Spleen (tissue), 13 donors: ENCODE measurements at places on chromosomes 2 and 18. TPM values are rescaled to one million over a fixed set of nuclear protein-coding genes. Genes with fewer than 3 reads are reported as not detected.
A peak's percentile ranks its signal among the peaks of the same experiment; 100 is the strongest.

Gene ARHGAP15
- total RNA-seq: 99.0 TPM

Gene HES6
- 11.3 TPM for total RNA-seq

DNA sequence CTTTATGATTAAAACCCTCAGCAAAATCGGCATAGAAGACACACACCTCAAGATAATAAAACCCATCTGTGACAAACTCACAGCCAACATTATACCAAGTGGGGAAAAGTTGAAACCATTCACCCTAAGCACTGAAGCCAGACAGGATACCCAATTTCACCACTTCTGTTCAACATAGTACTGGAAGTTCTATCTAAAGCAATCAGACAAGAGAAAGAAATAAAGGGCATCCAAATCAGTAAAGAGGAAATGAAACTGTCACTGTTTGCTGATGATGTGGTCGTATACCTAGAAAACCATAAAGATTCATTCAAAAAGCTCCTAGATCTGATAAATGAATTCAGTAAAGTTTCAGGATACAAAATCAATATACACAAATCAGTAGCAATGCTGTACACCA is 16.4 kb upstream of the RPRD1A start:
- no peaks in the 10 kb centered on the region for H3K36me3 ChIP-seq
- no peak for DNase-seq
- no peak overlapping the region for H3K4me3 ChIP-seq
- H3K27me3 ChIP-seq: no peaks in the 10 kb centered on the region
- H3K27ac ChIP-seq: no peak overlapping the region

- no peak overlapping the region for H3K27ac ChIP-seq
- H3K36me3 ChIP-seq: no peaks in the 10 kb centered on the region
- DNase-seq: no peak
Measured at GRCh38 chr2:195168369-195168768, 488.7 kb upstream of the SLC39A10 start.

Gene ZSWIM2
- total RNA-seq: not detected

Gene AGPS
- total RNA-seq: 29.5 TPM

Gene RNF152
- total RNA-seq: 7.1 TPM

DNA sequence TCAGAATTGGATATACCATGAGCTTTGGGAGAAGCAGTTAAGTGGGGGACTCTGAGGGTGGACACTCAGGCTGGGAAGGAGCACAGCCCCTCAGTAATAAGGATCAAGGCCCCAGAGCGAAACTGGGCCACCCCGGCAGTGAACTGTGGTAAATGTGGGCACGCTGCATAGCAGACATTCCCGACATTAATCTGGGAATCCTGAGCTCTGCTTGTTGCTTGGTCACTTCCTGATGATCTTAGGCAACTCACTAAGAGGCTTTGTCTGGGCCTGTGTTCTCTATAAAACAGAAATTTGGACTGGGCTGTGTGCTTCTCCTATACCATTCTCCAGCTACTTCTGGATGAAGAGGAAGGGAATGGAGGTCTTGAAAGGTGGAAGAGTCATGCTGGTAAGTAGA is 4.8 kb downstream of the TGFBRAP1 start:
- peak overlapping the region; percentile 46 for H3K27ac ChIP-seq
- no peak for DNase-seq
- no peaks in the 10 kb centered on the region for H3K36me3 ChIP-seq
- no peak overlapping the region for H3K4me3 ChIP-seq
- H3K27me3 ChIP-seq: no peaks in the 10 kb centered on the region

Gene FIGN
- 14.2 TPM for total RNA-seq

DNA sequence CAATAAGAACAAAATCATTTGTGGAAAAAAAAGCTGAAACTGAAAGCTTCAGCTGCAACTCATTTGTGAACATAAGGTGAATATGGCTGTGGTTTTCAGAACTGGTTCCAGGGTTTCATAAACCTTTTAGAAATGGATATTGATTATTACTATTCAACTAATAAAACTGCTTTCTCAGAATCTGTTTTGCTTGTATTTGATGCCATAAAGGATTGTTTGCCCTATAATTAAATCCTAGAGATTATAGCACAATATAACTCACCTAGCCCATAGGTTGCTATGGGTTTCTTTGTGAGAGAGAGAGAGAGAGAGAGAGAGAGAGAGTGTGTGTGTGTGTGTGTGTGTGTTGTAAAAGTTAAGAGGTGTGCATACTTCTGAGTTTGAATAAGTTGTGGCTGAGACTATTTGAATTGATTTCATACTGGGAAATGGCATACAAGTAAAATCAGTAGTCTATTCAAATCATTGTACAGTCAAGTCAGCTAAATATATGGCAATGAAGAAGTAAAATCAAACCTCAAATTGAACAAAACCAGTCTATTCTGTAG is 339.2 kb downstream of the ARHGAP15 start:
- H3K4me1 ChIP-seq: no peaks in the 10 kb centered on the region
- no peak overlapping the region for H3K27ac ChIP-seq
- DNase-seq: no peak
- no peak overlapping the region for H3K4me3 ChIP-seq

DNA sequence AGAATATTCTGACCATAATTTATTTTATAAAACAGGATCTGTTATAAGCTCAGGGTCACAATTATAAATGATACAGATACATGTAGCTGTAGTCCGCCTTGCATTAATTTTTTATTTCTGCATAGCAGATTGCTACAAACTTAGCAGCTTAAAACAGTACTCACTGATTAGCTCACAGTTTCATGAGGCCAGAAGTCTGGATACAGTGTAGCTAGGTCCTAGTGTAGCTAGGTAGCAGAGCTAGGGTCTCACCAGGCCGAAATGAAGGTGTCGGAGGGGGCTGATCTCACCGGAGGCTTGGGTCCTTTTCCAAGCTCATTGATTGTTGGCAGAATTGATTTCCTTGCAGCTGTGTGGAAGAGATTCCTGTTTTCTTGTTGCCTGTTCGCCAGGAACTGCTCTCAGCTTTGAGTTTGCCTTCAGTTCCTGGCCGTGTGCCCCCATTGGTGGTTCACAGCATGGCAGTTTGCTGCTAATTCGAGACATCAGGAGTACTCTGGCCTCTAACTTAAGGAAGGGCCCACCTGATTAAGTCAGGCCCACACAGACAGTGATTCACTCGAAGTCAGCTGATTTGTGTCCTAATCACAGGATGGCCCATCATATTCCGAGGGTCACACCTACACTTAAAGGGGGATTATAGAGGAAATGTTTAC is 18.4 kb downstream of the NAPG start:
- no peak for DNase-seq
- no peaks in the 10 kb centered on the region for H3K4me1 ChIP-seq
- no peaks in the 10 kb centered on the region for H3K27me3 ChIP-seq
- no peak overlapping the region for H3K27ac ChIP-seq

DNA sequence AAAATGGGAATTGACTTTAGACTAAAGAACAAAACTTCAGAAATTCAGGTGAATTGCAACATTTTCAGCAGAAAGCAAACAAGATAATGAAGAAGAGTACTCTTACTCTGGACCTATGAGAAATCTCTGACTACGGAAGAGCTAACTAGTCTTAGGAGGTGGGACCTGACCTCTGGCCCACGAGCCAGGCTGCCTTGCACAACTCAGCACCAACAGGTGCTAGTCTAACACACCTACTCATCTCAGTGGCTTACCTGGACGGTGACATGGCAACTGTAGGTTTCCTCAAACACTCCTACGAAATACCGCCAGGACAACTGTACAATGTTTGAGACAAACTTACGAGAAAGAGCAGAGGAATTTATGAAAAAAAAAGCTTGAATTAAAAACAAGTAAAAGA is 3.1 kb upstream of the DSC3 start:
- peaks cover 9% of the 10 kb centered on the region for H3K4me1 ChIP-seq
- no peak for DNase-seq
- no peak overlapping the region for H3K27ac ChIP-seq
- H3K36me3 ChIP-seq: no peaks in the 10 kb centered on the region

Gene GMCL1
- total RNA-seq: 13.2 TPM

Gene MIB1
- 33.3 TPM for total RNA-seq

DNA sequence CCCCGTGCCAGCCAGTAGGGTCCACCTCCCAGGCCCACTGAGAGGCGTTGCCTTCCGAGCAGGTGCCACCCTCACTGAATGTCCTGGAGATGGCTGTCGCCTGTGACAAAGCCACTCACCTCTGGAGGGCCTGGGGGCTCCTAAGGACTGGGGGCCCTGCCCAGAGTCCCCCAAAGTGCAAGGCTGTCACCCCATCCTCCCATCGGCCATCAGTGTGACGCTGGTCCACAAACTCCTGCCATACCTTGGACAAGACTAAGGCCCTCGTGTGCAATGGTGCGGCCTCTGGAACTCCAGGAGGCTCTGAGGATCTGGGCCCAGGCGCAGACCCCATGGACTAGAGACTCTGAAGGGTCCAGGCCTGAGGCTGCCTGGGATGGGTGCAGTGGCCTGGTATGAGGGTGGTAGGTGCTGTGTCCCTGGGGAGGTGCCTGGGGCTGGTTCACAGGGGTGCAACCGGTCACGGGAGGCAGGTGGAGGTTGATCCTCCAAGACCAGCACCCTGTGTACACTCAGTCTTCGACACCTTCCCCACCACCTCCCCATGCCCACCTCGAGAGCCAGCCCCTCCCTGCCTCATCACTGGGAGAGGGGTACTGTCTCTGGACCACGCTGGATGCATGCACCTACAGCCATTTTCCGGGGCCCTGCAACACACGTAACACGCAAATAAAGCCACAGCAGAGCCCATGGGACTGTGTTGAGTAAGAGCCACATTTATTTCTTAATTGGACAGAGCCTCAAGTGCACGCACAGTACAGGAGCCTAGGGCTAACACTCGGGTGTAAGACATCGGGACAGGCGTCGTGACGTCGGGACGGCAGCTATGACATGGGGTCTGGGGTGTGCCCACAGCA is 21.6 kb downstream of the AQP12A start:
- H3K27ac ChIP-seq: no peak overlapping the region
- no peak overlapping the region for H3K4me3 ChIP-seq
- H3K27me3 ChIP-seq: no peaks in the 10 kb centered on the region
- no peaks in the 10 kb centered on the region for H3K36me3 ChIP-seq

DNA sequence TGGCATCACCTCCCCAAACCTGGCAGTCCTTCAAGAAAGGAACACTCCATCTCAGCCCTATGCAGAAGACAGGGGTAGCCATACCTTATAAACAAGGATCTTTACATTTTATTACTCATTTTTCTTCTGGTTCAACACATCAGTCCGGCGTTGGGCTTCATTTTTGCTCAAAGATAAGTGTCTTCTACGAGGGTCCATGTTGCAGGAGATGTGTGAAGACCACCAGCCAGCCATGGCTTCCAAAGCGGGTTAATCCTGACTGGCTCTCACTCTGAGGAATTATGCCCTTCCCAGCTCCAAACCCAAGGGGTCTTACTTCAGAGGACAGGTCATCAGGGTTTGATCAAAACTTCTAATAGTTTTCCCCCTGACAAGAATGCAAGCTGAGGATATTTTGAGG is 23.9 kb upstream of the GNAL start:
- H3K27ac ChIP-seq: no peak overlapping the region
- no peak for DNase-seq
- no peaks in the 10 kb centered on the region for H3K4me1 ChIP-seq
- H3K27me3 ChIP-seq: no peaks in the 10 kb centered on the region
- no peak overlapping the region for H3K4me3 ChIP-seq
- H3K36me3 ChIP-seq: no peaks in the 10 kb centered on the region

Gene ANKRD36
- 67.0 TPM for total RNA-seq

GRCh38 chr2:112768432-112768831 is 4.0 kb upstream of the CKAP2L start:
- H3K4me3 ChIP-seq: no peak overlapping the region
- H3K27ac ChIP-seq: peak overlapping the region; percentile 72
- no peaks in the 10 kb centered on the region for H3K36me3 ChIP-seq
- H3K4me1 ChIP-seq: peaks cover 5% of the 10 kb centered on the region
- no peak for DNase-seq

DNA sequence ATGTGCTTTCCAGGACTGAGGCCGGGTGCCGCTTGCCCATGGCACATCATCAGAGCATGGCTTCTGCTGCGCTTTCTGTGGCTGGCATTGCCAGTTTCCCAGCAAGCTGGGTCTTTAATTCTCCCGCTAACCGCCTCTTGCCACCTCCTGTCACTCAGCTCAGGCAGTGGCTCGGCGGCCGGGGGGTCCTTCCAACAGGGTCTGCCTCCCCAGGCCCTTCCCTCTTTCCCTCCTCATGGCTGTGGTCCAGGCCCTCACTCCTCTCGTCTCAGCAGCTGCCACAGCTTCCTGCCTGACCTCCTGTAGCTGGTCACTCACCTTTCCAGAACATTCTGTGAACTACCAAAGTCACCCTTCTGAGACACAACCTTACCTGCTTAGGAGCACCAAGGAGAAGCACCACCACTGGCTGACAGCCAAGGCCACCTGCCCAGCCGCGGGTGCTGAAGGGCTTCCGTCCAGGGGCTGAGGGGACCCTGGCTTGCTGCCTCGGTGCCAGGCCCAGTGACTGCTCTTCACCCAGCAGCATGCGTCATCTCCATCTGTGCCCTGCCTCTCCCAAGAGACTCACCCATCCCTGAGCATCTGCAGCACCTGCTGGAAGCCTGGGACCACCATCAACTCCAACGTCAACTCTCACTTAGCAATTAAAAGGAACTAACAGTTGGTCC is 22.6 kb downstream of the CHMP1B start:
- H3K4me1 ChIP-seq: no peaks in the 10 kb centered on the region
- no peaks in the 10 kb centered on the region for H3K27me3 ChIP-seq
- peaks cover 19% of the 10 kb centered on the region for H3K36me3 ChIP-seq
- no peak overlapping the region for H3K4me3 ChIP-seq

Gene CXCR1
- 102 TPM for total RNA-seq

Gene ELMOD3
- total RNA-seq: 22.3 TPM

Gene PROM2
- 4.9 TPM for total RNA-seq

DNA sequence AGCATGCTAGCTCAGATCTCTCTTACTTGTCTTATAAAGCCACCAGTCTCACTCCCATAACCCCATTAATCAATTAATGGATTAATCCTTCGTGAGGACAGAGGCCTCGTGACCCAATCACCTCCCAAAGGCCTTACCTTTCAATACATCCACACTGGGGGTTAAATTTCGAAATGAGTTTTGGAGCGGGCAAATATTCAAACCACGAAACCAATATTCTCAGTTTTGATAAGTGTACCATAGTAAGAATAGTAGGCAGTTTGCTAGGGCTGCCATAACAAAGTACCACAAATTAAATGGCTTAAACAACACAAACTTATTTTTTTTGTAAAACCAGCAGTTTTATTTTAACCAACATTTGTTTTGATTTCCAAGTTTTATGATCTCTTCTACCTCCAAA is 15.2 kb downstream of the HIBCH start:
- no peak for DNase-seq
- no peak overlapping the region for H3K27ac ChIP-seq
- H3K27me3 ChIP-seq: no peaks in the 10 kb centered on the region
- no peak overlapping the region for H3K4me3 ChIP-seq
- H3K36me3 ChIP-seq: no peaks in the 10 kb centered on the region

DNA sequence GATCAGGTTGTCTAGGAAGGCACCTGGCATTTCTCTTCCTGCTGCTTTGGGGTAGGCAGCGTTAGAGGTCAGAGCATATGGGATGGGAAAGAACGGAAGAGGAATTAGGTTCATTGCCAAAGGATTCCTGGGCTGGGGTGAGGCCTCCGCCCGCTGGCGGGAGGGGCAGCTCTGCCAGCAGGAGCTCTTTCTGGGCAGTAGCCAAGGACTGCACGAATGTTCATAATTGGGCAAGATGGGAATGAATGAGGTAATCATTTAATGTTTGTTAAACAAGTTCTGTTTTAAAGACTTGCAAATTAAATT is 253.9 kb downstream of the AGAP1 start:
- H3K27me3 ChIP-seq: no peaks in the 10 kb centered on the region
- H3K27ac ChIP-seq: no peak overlapping the region
- H3K4me1 ChIP-seq: peaks cover 8% of the 10 kb centered on the region
- H3K36me3 ChIP-seq: no peaks in the 10 kb centered on the region
- DNase-seq: no peak

Gene ELOA2
- not detected for total RNA-seq

GRCh38 chr2:196113061-196113974 is 44.7 kb upstream of the DNAH7 start:
- H3K27me3 ChIP-seq: no peaks in the 10 kb centered on the region
- DNase-seq: no peak
- H3K4me3 ChIP-seq: no peak overlapping the region
- no peaks in the 10 kb centered on the region for H3K4me1 ChIP-seq
- H3K27ac ChIP-seq: no peak overlapping the region
